ENCODE measurements at places on chromosomes 5 and 9.

DNA sequence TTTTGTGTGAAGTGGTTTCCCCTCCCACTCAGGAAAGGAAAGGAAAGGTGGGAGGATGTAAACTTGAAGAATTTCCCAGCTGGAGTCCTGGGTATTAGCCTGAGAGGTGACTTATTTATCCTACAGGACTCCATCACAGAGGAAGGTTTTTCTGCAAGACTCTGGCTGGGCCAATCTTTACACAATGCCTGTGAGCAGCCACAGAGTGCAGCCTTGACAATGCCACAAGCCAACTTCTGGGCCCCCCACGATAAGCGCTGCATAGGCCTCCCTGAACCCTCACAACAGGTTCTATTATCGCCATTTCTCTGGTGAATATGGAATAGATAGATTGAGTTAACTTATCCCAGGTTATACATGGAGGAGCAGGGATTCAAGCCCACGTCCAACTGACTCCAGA is 12.4 kb downstream of the TTC39B start:
- DNase-seq, result no peak
- H3K27me3 ChIP-seq, result no peaks in the 10 kb centered on the region
- H3K27ac ChIP-seq, result peak overlapping the region; percentile 90
- no peaks in the 10 kb centered on the region for H3K36me3 ChIP-seq
- H3K4me1 ChIP-seq, result peaks cover 45% of the 10 kb centered on the region
- no peak overlapping the region for H3K4me3 ChIP-seq

- DNase-seq, result no peak
- H3K27me3 ChIP-seq, result peaks cover 17% of the 10 kb centered on the region
- H3K4me1 ChIP-seq, result peaks cover 23% of the 10 kb centered on the region
- H3K36me3 ChIP-seq, result no peaks in the 10 kb centered on the region
- peak overlapping the region; percentile 95 for H3K27ac ChIP-seq
Observed at GRCh38 chr5:135027266-135027696, 6.7 kb downstream of the PITX1 start.

DNA sequence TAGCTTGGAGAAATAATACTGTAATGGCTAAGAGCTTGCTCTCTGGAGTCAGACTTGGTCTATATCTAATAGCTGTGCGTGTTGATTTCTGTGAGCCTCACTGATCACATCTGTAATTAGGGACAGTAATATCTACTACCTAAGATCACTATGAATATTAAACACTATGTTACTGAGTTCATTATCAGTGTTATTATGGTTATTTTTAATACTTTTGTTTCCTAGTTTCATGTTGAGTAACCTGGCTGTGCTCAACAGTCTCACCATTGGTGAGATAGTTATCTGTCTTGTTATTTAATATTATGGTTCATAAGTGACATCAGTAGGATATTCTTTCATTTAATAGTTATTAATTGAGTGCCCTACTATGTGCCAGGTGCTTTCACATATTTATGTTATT is 22.4 kb upstream of the CAVIN4 start:
- H3K4me3 ChIP-seq, result no peak overlapping the region
- no peak for DNase-seq
- no peaks in the 10 kb centered on the region for H3K27me3 ChIP-seq

GRCh38 chr9:4297786-4298254 is 2.0 kb downstream of the GLIS3 start:
- no peak for DNase-seq
- peak overlapping the region; percentile 92 for H3K27ac ChIP-seq
- no peaks in the 10 kb centered on the region for H3K36me3 ChIP-seq
- H3K27me3 ChIP-seq, result no peaks in the 10 kb centered on the region

DNA sequence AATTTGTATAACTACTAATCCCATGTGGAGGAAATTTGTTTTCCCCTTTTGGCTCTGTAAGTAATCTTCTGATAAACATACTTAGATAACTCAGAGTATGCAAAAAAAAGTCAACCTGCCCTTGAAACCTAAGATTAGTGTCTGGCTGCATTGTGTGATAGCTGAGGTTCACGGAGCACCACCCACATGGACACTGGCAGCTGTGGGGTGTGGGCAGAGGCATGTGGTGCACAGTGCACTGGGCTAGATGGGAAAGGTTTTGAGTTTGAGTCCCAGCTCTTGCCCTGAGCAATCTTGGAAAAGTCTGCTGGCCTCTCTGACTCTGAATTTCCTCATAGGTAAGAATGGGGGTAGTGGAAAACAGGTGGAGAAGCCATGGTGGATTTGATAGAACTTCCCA is 75.1 kb downstream of the PLCXD3 start:
- no peaks in the 10 kb centered on the region for H3K4me1 ChIP-seq
- no peak overlapping the region for H3K4me3 ChIP-seq
- H3K27ac ChIP-seq, result no peak overlapping the region
- H3K36me3 ChIP-seq, result no peaks in the 10 kb centered on the region
- no peak for DNase-seq

DNA sequence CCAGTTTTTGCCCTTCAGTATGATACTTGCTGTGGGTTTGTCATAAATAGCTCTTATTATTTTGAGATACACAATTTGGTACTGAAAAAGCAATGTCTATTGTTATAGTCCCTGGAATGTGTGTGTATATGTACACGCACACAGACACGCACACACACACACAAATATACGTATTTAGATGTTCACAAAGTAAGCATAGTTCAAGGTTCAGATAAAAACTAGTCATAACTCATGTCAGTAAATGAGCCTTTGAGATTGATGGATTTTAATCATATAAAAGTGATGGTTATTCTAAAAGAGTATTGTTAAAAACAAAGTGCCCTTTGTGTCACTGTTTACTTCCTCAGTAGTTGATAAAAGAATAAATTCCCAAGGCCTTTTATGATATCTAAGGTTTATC is 147.3 kb downstream of the PARP8 start:
- no peaks in the 10 kb centered on the region for H3K36me3 ChIP-seq
- no peak overlapping the region for H3K4me3 ChIP-seq
- no peak for DNase-seq

GRCh38 chr9:109310486-109310901 is 10.4 kb downstream of the EPB41L4B start:
- no peak overlapping the region for H3K27ac ChIP-seq
- H3K4me3 ChIP-seq, result no peak overlapping the region
- H3K27me3 ChIP-seq, result no peaks in the 10 kb centered on the region
- H3K4me1 ChIP-seq, result no peaks in the 10 kb centered on the region
- DNase-seq, result no peak

GRCh38 chr9:117644932-117645636 is 59.1 kb upstream of the TLR4 start:
- H3K27ac ChIP-seq, result no peak overlapping the region
- no peak for DNase-seq
- no peaks in the 10 kb centered on the region for H3K36me3 ChIP-seq
- H3K4me3 ChIP-seq, result no peak overlapping the region
- no peaks in the 10 kb centered on the region for H3K4me1 ChIP-seq

- H3K27me3 ChIP-seq, result no peaks in the 10 kb centered on the region
- H3K27ac ChIP-seq, result no peak overlapping the region
- H3K36me3 ChIP-seq, result no peaks in the 10 kb centered on the region
- DNase-seq, result no peak
- no peaks in the 10 kb centered on the region for H3K4me1 ChIP-seq
Observed at GRCh38 chr5:10030219-10030831, 219.4 kb downstream of the ATPSCKMT start.

GRCh38 chr9:121538221-121538620 is 38.6 kb upstream of the GGTA1 start:
- H3K4me1 ChIP-seq, result peaks cover 6% of the 10 kb centered on the region
- H3K27me3 ChIP-seq, result no peaks in the 10 kb centered on the region
- H3K4me3 ChIP-seq, result no peak overlapping the region
- no peak overlapping the region for H3K27ac ChIP-seq
- no peaks in the 10 kb centered on the region for H3K36me3 ChIP-seq

GRCh38 chr5:37207802-37208201 is 41.4 kb downstream of the CPLANE1 start:
- H3K36me3 ChIP-seq, result peaks cover 40% of the 10 kb centered on the region
- H3K4me1 ChIP-seq, result no peaks in the 10 kb centered on the region
- H3K27ac ChIP-seq, result no peak overlapping the region
- no peaks in the 10 kb centered on the region for H3K27me3 ChIP-seq

- H3K36me3 ChIP-seq, result no peaks in the 10 kb centered on the region
- peak; percentile 52 for DNase-seq
- H3K27ac ChIP-seq, result peak overlapping the region; percentile 90
- no peaks in the 10 kb centered on the region for H3K27me3 ChIP-seq
Observed at GRCh38 chr9:113151696-113152630, 1.2 kb downstream of the SLC31A2 start.

DNA sequence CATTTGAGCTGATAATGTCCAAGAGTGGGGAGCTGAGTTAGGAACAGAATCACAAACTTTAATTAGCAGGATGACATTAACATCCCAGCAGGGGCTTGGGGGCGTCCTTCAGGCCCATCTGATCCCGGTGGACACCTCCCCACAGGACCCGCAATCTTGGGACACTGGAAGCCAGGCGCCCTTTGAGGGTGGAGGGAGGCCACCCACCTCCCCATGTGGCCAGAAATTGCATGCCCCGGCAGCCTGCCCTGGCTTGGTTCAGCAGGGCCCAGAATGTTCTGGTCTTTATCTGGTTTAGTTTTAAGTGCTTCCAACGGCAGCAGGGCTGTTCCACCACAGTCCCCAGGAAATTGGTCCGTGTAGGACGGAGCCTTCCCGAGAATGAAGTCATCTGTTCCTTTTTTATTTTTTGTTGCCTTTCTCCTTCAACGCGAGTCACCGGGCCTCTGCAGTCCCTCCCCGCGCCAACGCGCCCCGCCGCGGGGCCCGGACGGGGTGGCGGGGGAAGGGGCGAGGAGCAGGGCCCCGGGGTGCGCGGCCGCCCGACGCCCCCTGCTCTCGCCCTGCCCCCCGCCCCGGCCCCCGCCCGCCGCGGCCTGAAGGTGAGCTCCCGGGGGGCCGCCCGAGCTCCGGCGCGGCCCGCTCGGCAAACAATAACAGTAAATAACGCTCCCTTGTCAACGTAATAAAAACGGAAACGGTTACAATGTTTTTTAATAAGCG is 207.9 kb downstream of the C9orf50 start:
- H3K36me3 ChIP-seq, result no peaks in the 10 kb centered on the region
- H3K4me3 ChIP-seq, result peak overlapping the region; percentile 65
- peaks cover 50% of the 10 kb centered on the region for H3K4me1 ChIP-seq
- no peak for DNase-seq
- H3K27me3 ChIP-seq, result no peaks in the 10 kb centered on the region
- peak overlapping the region; percentile 98 for H3K27ac ChIP-seq

DNA sequence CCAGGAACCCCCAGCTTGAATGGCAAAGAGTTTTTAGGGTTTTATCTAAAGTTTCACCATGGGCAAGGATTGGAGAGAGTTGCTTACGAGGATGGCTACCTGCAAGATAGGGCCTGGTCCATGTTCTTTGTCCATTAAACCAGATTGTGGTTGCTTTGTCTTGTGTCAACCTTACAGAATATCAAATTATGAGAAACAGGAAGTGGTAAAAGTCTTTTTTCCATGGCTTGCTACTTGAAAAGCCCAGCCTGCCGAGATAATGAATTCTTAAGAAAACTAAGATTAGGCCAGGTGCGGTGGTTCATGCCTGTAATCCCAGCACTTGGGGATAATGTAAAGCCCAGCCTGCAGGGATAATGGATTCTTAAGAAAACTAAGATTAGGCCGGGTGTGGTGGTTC is 24.4 kb downstream of the ZNF474 start:
- no peak for DNase-seq
- H3K27me3 ChIP-seq, result no peaks in the 10 kb centered on the region
- H3K4me3 ChIP-seq, result no peak overlapping the region
- H3K27ac ChIP-seq, result no peak overlapping the region

- H3K27me3 ChIP-seq, result no peaks in the 10 kb centered on the region
- H3K27ac ChIP-seq, result no peak overlapping the region
- no peaks in the 10 kb centered on the region for H3K4me1 ChIP-seq
- H3K36me3 ChIP-seq, result no peaks in the 10 kb centered on the region
Observed at GRCh38 chr9:121837113-121837961, 185.9 kb downstream of the DAB2IP start.

GRCh38 chr5:10442576-10442975 is 897 bp downstream of the ROPN1L start:
- peak overlapping the region; percentile 62 for H3K4me3 ChIP-seq
- peaks cover 10% of the 10 kb centered on the region for H3K4me1 ChIP-seq
- H3K27me3 ChIP-seq, result no peaks in the 10 kb centered on the region
- no peaks in the 10 kb centered on the region for H3K36me3 ChIP-seq
- H3K27ac ChIP-seq, result no peak overlapping the region

GRCh38 chr5:127645300-127645726 is 3.6 kb upstream of the CTXN3 start:
- H3K36me3 ChIP-seq, result no peaks in the 10 kb centered on the region
- H3K4me1 ChIP-seq, result peaks cover 1% of the 10 kb centered on the region
- no peaks in the 10 kb centered on the region for H3K27me3 ChIP-seq
- no peak overlapping the region for H3K27ac ChIP-seq
- DNase-seq, result no peak

- H3K4me3 ChIP-seq, result no peak overlapping the region
- no peaks in the 10 kb centered on the region for H3K27me3 ChIP-seq
- H3K4me1 ChIP-seq, result no peaks in the 10 kb centered on the region
Observed at GRCh38 chr9:30058463-30058862, 2326.0 kb upstream of the ACO1 start.

All from vagina (tissue), 2 donors.